Kidney capillary endothelial cell (primary cell): ENCODE measurements at places on chromosomes 2 and 18.

DNA sequence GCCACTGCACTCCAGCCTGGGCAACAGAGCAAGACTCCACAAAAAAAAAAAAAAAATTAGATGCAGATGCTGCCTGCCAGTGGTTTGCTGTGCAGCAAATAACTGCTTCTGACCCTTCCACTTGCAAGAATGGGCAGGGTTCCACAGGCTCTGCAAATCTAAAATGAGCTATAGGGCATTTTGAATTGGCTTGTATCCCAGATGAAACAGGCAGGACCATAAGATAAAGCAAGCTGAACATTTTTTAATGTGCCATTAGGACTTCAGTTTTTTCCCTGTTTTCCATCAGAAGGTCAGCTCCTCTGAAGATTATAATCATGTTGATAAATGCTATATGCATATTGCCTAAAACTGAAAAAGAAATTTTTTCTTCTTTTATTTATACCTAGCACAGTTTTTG, 15.7 kb upstream of the FZD7 start:
- DNase-seq: no peak

DNA sequence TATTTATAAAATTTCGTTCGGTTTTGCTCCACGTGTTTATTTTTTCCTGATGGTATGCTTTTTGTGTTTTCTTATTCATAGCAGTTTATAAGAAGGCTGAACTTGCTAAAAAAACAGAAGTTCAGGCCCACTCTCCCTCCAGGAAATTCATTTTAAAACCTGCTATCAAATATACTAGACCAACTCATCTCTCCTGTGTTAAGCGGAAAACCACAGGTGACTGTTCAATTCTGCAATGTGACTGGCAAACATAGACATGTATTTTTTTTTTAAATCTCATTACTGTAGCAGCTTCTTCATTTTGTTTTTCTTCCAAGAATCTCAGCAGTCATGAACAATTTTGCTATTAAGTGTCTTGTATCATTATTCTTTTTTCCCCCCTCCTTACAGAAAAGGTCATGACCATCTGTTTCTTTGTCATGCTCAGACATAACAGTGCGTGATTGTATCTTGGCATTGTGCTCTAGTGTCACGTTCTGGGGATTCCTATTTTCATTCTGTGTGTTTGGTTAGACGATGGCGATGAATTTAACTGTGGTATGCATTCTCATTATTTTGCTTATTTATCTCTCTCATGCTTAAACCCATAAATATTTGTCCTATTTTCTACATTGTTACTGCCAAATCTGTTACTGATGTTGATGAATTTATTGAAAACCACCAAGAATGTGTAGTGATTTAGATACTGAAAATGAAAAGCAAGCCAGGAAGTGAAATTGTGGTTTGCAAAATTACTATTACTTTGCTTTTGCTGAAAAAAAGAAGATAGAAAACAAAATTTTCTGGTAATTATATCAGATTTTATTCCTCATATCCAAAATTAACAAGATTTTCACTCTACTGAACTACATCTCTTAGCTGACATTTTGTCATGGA, 74.6 kb upstream of the UNC80 start:
- no peak for DNase-seq

- DNase-seq: no peak
Observed at GRCh38 chr2:46039543-46040303, 257.5 kb upstream of the EPAS1 start.

- no peak for DNase-seq
Observed at GRCh38 chr2:188693111-188693510, 281.1 kb upstream of the COL3A1 start.

DNA sequence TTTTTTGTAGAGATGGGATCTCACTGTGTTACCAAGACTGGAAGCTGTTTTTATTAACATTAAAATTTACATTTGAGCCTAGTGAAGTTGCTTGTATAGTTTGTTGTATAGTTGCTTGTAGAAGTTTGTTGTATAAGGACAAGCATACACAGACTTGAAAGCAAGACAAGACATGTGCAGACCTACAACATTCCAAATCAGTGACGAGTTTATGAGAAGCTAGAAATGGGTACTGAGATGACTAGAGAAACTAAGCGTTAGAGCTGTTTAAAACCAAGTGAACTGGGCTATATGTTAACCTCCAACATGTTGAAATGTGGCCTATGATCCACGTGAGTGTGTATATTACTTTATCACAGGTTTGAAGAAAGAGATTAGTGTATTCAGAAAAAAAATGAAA, 39.1 kb downstream of the ABCB11 start:
- DNase-seq: no peak

- DNase-seq: peak; percentile 29
Observed at GRCh38 chr18:21242141-21242779, at the start of gene GREB1L. GREB1L (plus strand) TSS chr18:21242232; CDS start chr18:21383519, 141,287 bp downstream.

- DNase-seq: no peak
Observed at GRCh38 chr2:40255103-40255502, 196.8 kb downstream of the SLC8A1 start.

- no peak for DNase-seq
Observed at GRCh38 chr2:20640411-20641122, 10.3 kb downstream of the HS1BP3 start.

- DNase-seq: peak; percentile 85
Observed at GRCh38 chr2:138267161-138267901, 234.2 kb upstream of the SPOPL start.

GRCh38 chr2:60498816-60499429, 54.5 kb downstream of the BCL11A start:
- no peak for DNase-seq
